Stimulated activated CD4-positive, alpha-beta T cell treated with anti-CD3 and anti-CD28 coated beads, TNF-alpha, amount 100 ng/mL, for 1 hour (primary cell): ENCODE measurements at places on chromosomes 12 and 14.

- no peak for DNase-seq
These were observed 66.9 kb downstream of the C12orf56 start for GRCh38 chr12:64323476-64324225.

GRCh38 chr14:100709289-100710284 lies 17.1 kb upstream of the DLK1 start:
- no peak for DNase-seq

DNA sequence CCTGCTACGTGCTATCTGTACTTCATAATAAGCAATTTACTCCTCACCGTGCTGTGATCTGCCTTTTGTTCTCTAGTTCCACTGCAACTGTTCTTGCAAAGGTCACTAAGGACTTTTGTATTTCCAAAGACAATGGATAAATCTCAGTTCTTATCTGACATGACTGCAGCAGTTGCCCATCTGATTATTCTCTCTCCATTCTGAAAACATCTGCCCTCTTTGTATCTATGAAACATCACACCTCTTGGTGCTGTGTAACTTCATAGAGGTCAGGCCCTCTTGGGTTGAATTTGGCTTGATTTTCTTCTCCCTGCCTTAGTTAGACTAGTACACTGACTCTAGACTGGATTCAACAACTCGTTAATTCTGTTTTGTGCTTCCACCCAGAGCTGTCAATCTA lies 319.6 kb downstream of the BTG1 start:
- DNase-seq = no peak

DNA sequence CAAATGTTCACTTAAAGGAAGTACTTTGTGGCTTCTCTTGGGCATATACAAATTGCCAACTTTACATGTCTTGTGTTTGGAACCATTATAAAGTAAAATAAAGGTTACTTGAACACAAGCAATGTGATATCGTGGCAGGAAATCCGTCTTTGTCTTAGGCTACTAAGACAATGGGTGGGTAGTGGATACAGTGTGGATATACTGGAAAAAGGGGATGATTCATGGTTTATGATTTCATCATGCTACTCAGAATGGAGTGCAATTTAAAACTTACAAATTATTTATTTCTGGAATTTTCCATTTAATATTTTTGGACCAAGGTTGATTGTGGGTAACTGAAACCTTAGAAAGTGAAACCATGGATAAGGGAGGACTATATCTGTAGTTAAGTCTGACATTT lies 48.4 kb downstream of the MYRFL start:
- no peak for DNase-seq

- no peak for DNase-seq
These were observed 35.3 kb downstream of the PROX2 start for GRCh38 chr14:74840603-74841030.

- no peak for DNase-seq
These were observed 124.5 kb downstream of the PTPRO start for GRCh38 chr12:15446807-15447206.
